ENCODE measurements at places on chromosomes 2 and 18.
A peak's percentile ranks its signal among the peaks of the same experiment; 100 is the strongest.

GRCh38 chr18:47113796-47114540 lies 36.3 kb downstream of the HDHD2 start:
- peak; percentile 2 for DNase-seq

GRCh38 chr2:41998186-41999127 lies 49.4 kb upstream of the PKDCC start:
- no peak for DNase-seq

DNA sequence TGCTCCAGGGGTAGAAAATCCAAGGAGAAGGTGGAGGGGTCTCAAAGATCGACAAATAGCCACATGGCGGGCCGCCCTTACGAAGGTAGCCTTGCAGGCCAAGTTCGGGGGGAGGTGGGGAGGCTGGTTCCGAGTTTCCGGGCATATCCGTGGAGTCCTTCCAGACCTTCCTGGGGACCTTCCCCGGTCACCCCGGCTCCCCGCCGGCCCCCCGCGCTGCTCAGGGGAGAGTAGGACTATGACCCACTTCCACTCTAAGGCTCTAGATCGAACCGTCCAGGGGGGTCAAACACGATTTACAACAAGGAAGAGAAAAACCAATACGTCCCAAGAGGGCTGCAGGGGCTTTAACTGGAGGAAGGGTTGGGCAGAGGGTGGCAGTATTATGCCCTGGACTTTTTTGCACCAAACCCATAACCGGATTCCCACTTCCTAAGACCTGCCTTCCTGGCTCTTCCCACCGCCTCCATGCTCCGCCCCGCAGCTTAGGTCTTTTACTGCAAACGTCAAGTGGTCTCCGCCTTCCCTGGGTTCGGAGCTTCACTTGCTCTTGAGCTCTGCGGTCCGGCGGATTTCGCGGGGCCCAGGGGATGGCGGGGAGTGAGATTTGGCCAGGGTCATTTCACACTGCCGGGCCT lies 779 bp upstream of the LYPD6 start:
- DNase-seq, result peak; percentile 78

- DNase-seq, result no peak
Measured at GRCh38 chr2:58521803-58522554, 280.9 kb upstream of the FANCL start.

- no peak for DNase-seq
Measured at GRCh38 chr2:120250640-120251039, 2.0 kb upstream of the RALB start.

- peak; percentile 47 for DNase-seq
Measured at GRCh38 chr2:97995026-97995733, 568 bp downstream of the TMEM131 start.

DNA sequence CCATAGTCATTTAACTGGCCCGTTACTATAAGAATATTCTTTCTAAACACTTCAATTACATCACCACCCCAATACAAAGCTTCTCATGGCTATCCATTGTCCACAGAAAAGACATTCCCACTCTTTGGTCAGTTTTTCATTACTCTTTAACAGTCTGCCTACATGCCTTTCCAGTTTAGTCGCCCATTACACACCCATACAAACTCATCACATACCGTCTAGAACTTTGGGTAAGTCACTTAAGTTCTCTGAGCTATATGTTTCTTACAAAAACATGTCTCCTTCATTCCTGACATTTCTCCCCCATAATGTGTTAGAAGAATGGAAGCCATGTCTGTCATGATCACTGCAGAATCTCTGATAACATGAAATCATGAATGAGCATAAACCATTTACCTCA lies 108.2 kb upstream of the STK17B start:
- no peak for DNase-seq

GRCh38 chr2:6637330-6637729 lies 228.4 kb downstream of the CMPK2 start:
- DNase-seq, result no peak

DNA sequence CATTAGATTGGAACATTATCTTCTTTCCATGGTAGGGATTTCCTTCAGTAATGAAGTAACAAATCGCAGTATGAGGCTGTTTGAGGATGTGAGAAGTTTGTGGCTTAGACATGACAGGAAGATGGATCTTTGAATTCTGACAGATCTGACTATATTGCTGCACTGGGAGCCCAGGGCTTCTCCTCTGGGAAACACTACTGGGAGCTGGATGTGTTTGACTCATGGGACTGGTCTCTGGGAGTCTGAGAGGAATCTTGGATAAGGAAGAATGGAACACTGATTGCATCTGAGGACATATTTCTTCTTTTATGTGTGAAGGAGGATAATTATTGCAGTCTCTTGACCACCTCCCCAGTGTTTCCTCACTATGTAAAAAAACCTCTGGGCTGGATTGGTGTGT lies 77.2 kb upstream of the ST6GAL2 start:
- peak; percentile 91 for DNase-seq

DNA sequence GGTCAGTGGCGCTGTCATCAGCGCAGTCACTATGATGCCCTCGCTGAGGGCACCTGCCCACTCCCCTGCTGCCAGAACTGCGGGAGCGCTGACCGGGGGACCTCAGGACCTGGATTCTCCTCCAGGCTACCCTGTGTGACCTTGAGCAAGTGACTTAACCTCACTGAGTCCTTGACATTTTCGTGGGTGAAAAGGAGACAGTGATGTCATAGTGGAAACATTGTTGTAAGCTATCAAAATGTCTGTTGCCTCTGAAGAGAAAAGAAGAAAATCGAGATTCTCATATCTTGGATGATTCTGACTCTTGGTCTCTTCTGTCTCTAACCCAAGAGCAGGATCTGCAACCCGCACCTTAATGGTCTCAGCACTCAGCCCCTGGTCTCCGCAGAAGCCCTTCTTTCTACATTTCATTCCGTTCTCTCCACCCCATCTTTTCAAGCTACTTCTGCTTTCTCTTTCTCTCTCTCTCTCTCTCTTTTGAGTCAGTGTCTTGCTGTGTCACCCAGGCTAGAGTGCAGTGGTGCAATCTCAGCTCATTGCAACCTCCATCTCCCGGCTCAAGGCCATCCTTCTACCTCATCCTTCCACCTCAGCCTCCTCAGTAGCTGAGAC lies 978 bp upstream of the TUBA4A start:
- no peak for DNase-seq

DNA sequence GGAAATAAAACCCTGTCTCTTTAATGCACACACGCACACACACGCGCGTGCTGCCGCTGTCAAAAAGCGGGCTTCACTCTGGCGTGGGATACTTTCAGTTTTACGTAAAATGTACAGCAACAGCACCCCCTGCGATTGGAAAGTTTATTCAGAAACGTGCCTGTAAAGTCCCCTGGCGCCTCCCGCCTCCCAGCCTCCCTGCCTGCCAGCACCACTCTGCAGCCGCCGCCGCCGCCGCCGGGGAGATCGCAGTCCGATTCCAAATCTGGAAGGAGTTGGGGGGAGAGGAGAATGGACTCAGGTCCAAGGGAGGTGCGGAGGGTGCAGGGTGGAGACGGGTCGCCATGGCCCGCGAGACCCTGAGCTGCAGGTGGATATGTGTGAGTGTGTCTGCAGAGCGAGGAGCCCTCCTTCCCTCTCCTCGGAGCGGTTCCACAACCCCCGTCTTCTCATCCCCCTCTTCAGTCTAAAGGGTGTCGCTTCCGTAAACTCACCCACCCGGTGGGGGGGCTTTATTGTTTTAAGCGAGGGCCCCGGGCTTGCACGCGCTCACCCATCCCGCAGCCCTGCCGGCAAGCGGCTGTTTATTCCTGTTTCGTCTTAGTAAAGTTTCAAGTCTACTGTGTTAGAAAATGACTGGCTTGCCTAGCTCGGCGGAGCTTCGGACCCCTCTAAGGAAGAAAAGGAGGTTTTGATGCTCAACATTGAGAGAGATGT lies 1.8 kb upstream of the BCL11A start:
- DNase-seq, result peak; percentile 63

- no peak for DNase-seq
Measured at GRCh38 chr2:3034396-3034795, 343.2 kb downstream of the EIPR1 start.

DNA sequence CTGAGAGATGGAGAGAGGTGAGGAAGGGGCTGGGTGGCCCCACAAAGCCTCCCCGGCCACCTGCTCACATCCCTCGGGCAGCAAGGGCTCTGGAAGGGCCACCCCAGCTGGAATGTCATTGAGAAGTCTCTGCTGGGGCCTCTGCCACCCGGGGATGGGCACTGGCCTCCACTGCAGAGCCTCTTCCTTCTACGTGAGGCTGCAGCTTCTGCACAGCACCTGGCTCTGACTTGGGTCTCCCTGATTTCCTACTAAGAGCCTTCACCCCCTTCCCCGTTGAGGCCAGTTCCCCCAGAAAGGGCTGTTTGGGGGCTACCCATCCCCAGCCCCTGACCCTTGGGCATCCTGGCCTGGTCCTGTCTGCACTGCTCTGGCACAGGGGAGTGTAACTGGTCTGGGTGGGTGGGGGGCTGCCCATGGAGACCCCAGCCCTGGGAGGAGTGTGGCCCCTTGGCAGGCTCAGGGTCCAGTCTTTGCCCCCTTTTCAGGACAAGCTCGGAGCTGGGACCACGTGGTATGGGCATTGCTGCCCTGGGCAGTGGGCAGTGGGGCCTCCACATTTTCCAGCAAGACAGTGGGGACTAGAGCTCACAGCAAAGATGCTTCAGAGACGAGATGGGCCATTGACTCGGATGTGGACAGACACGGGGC lies 5.6 kb downstream of the PDCD1 start:
- no peak for DNase-seq

GRCh38 chr2:190302052-190302451 lies 17.6 kb downstream of the HIBCH start:
- DNase-seq, result no peak

DNA sequence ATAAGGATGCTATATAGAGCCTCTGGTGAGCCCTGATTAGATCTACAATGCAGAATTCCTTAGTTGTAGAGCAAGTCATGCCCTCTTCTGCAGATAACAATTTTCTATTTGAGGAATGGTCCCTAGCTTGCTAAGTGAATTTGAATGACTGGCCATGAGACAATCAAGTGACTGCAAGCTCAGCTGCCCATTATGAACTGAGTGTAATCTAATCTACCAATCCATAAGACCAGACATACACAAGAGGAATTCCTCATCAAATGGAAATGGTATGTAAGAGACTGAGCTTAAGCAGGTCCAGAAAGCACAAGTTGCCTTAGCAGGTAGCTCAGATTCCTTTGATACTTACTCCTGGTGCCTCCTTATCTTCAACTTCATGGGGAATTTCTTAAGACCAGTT lies 4.8 kb upstream of the ANKRD44 start:
- no peak for DNase-seq

All from RPMI7951 (cell line).